ENCODE measurements at places on chromosomes 4 and X.

DNA sequence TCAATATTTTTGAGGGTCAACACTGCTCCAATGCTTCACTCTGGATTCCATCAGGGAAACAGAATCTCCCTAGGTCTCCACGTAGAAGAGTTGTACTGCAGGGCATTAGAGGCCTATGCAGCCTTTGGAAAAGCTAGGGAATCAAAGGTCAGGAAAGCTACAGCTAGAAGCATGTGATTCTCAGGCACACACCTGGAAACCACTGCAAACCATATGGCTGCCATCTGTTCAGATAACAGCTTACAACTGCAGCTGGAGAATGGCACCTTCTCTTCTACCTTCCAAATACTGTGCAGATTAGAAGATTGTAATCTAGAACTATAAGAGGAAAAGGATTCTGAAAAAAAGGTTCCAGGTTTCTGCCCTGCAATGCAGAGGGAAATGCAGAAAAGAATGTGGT, 60.6 kb downstream of the BTC start:
- DNase-seq: no peak

DNA sequence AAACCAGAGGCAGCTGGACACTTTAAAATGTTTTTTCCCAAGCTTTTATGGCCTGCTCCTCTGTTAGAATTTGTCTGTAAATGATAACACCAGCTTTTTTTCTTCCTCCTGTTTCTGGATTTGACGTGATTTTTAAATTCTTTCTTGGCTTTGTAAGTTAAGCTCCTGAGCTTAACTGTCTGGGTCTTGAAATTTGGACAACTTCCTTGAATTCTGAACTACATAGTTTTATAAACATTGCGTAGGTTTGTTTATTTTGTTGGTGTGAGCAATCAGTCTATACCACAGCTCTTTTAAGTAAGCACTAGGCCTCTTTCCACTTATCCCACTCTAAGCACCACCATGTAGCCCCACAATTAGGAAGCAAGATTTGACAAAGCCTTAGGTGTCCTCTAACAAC, 144.4 kb upstream of the GUCY1A1 start:
- DNase-seq: no peak

GRCh38 chr4:105946771-105947170, 51.5 kb downstream of the NPNT start:
- DNase-seq: no peak

DNA sequence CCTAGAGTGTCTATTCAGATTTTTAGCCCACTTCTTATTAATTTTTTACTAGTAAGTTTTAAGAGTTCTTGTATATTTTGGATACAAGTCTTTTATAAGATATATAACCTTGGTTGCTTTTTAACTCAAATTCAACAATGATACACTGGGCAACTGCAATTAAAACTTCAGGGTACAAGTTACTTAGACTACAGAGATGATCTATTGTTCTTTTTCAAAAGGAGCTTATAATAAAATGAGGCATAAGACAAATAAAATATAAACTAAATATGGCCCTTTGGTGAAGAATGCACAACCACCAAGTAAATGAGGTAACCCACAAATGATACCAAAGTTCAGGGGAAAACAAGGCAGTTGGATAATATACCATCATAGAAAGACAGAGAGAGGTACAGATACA, 37.6 kb upstream of the CXCL6 start:
- DNase-seq: no peak

DNA sequence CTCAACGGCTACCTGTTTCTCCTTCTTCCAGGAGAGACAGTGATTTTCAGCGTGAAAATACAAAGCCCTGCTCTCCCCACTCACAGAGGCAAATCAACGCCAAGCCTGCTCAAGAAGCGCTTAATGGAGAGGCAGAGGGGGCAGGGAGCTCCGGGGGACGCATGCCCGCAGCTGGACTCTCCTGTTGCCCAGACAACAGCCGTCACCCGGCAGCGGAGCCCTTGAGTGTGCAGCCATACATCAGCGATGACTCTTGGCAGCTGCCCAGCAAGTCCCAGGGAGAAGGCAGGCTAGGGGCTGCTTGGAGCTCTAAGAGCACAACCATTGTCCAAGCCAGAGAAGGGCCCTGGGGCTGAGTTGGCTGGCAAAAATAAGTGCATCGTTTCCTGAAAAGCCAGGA, 71.0 kb upstream of the AFAP1 start:
- DNase-seq: no peak

DNA sequence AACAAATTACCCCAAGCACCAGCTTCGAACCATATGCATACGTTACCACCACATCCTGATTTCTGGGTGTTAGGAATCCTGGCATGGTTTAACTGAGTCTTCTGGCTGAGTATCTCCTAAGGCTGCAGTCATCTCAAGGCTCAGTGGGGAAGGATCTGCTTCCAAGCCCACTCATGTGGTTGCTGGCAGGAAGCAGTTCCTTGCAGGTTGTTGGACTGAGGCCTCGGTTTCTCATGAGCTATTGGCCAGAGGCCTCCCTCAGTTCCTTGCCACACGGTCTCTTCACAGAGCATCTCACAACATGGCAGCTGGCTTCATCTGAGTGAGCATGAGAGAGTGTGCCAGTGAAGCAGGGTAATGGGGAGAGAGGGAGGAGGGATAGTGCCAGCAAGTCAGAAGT, 96.1 kb upstream of the MTM1 start:
- DNase-seq: no peak

- no peak for DNase-seq
These were observed 152.2 kb downstream of the CBLL2 start for GRCh38 chrX:22424919-22425318.

DNA sequence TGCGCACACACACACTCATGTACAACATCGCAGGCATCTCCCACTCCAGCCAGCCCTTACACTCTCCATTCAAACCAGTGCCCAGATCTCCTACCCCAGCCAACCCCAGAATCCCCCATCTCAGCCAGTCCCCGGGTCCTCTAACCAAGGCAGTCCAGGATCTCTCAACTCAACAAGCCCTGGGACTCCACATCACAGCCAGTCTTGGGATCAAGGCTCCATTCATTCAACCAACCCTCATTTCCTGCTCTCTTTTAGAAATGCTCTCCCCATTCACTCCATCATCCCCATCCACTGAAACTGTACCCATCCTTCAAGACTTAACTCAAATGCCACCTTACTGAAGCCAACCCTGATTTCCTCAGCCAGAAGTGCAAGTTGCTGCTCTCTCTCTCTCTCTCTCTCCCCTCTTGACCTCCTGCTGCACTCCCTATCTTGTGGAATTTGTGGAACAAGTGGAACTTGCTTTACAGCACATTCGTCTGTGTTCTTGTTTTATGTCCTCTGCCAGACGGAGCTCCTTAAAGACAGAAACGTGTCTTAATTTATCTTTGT, 40.6 kb upstream of the IQSEC2 start:
- DNase-seq: no peak

DNA sequence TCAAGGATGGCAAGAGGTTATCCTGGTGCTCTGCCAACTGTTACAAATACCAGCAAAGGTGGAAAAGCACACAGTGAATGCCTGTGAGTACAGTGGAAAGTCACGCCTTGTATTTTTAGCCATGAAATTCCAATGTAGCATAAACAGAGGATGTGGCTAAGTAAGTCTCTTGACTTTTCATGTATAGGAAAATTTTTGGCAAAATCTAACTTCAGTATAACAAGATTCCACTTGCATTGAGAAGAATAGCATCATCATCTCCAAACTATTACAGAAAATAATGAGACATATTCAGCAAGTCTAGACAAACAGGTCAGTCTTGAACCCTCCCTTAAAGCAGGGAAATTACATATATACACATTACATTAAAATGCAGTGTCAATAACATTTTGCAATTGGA, 7.9 kb downstream of the SLC10A6 start:
- no peak for DNase-seq

GRCh38 chr4:6334203-6334887, 64.7 kb downstream of the WFS1 start:
- no peak for DNase-seq

- no peak for DNase-seq
These were observed 449.8 kb upstream of the SMIM31 start for GRCh38 chr4:164304101-164304639.

DNA sequence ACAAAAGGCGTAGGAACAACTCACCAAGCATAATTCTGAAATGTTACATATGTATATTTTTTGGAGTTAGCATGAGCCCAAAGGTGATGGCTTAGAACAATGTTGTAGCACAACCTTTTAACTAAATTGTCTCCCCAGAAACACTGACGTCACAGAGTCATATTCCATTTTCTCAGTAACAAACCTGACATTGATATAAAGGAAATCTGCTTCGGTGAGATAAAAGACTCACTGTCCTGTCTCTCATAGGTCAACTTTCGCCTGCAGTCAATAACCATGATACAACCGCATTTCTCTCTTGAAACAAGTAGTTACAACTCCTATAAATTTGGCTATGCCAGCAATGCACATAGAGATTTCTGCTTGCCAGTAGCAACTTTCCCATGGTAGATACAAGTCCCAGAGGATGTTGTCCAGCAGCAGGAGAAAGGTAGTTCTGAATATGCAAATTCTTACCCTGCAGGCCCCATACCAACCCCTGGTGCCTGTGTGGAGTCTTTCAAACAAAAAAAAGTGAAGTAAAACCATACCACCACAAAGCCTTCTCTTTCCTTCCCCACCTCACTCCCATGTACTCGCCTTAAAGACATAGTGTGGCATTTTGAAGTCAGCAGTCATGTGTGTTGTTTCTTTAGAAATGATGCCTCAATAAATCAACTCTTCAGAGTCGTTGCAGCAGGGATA, 47.9 kb downstream of the MTM1 start:
- no peak for DNase-seq

DNA sequence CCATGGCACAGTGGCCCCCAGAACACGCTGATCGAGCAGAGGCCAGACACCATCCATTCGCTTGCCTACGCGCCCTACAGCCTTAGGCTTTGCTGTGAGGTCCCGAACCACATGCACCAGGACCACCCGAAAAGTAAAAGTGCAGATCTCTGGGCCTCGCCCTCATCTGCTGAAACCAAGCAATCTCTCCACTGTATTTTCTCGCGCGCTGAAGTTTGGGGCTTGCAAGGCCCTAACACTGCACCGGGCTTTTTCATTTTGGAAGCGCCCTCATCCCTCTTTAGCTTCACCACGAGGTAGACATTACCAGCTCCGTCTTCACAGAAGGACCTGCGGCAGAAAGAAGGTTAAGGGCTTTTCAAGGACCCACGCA, 21.2 kb downstream of the NKX3-2 start:
- DNase-seq: no peak

GRCh38 chrX:139892512-139892911, 40.3 kb downstream of the ATP11C start:
- DNase-seq: no peak

GRCh38 chrX:16727637-16728036, 8.2 kb downstream of the SYAP1 start:
- no peak for DNase-seq

DNA sequence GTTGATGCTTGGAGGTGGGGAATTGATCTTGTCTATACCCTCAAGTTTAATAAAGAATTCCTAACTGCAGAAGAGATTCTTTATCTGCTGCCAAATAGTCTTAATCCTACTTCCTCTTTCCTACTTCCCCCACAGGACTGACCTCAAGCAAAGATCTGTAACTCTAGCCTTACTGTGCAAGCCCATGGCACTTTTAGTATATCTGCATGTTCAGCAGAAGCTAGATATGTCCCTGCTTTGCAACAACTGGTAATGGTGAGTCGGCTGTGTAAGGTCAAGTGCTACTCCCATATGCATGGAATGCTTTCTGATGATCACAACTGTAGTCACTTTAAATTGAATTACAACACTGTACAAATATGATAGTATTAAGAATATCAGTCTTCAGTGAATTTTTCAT, 26.3 kb upstream of the PDS5A start:
- DNase-seq: peak; percentile 84

GRCh38 chr4:123312951-123313592, 83.5 kb upstream of the SPRY1 start:
- DNase-seq: no peak

DNA sequence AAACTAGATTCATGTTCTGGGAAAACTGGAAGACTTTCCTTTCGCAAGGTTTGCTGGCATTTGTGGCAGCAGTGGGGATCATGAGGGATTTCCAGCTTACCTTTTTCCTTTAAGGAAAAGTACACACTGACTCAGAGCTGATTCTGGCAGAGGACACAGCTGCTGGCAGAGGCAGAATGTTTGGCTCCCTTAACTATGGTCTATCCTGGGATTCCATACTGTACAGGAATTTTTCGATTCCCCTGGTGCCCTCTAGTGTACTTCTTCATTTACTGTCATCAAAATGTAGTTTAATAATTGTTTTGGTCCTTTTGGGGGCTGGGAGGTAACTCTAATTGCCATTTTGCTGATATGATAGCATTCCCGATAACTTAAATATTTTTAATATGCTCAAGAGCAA, 152.7 kb downstream of the GABRG1 start:
- no peak for DNase-seq

DNA sequence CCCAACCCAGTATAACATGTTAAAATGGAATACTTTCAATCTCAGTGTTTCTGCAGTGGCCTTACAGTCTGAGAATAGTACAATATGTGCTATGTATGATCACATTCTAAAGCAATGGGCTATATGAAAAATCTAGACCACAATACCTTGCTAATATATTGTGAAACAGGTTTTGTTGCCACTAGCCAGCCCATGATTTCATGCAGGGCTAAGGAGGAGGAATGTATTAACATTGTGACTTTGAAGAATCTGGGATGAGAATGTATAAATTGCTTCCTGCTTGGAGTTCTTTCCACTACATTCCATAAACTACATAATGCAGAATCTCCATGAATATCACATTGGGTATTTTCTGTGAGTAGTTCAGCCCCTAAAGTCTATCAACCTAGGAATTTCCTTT, 935.4 kb upstream of the GRIA3 start:
- DNase-seq: no peak

- DNase-seq: no peak
These were observed 71.0 kb upstream of the BMP2K start for GRCh38 chr4:78704981-78705683.

- DNase-seq: no peak
These were observed 72.4 kb upstream of the KLHL13 start for GRCh38 chrX:118189000-118189399.

GRCh38 chrX:139126493-139126892, 404.0 kb upstream of the F9 start:
- DNase-seq: no peak

GRCh38 chrX:10164879-10165278, 8.1 kb downstream of the CLCN4 start:
- no peak for DNase-seq

GRCh38 chr4:33037464-33037863, 2317.3 kb downstream of the PCDH7 start:
- no peak for DNase-seq

DNA sequence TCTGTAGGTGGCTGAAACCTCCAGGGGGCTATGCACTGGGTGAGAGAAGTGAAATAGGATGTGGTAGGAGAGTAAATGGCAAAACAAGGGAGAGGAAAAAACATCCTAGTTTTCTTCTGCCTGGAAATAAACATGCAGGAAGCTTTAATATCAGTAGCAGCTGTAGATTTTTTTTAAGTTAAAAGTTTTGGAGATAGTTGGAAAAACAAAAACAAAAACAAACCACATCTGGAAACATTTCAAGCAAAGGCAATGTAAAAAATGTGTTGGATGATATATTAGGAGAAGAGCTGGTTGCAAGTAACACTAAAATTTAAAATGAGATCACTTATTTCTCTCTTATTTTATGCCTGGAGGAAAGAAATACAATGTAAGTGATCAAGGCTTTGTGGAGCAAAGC, 388.0 kb downstream of the SPRY1 start:
- DNase-seq: no peak
